ENCODE measurements at places on chromosomes 11 and 22.

- no peak for DNase-seq
Observed at GRCh38 chr11:115123641-115124040, 380.6 kb downstream of the CADM1 start.

- no peak for DNase-seq
Observed at GRCh38 chr11:70464509-70465361, 66.4 kb downstream of the CTTN start.

DNA sequence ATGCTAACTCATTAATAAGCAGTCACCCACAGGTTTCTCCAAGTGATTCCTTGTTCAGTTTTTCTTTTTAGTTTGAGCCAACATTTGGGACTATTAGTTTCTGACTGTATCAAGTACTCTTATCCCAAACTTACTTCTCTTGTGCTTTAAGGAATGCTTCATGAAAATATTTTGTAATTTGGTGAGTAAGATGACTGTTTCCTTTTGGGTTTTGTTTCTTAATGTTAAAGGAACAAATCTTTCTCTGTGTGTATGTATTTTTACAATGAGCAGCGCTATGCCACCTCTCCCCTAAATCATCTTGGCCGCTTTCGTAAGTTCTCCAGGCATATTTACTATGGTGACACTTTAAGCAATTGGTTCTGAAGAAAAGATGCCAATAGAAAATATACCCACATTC, 72.4 kb downstream of the LDLRAD3 start:
- DNase-seq: no peak

DNA sequence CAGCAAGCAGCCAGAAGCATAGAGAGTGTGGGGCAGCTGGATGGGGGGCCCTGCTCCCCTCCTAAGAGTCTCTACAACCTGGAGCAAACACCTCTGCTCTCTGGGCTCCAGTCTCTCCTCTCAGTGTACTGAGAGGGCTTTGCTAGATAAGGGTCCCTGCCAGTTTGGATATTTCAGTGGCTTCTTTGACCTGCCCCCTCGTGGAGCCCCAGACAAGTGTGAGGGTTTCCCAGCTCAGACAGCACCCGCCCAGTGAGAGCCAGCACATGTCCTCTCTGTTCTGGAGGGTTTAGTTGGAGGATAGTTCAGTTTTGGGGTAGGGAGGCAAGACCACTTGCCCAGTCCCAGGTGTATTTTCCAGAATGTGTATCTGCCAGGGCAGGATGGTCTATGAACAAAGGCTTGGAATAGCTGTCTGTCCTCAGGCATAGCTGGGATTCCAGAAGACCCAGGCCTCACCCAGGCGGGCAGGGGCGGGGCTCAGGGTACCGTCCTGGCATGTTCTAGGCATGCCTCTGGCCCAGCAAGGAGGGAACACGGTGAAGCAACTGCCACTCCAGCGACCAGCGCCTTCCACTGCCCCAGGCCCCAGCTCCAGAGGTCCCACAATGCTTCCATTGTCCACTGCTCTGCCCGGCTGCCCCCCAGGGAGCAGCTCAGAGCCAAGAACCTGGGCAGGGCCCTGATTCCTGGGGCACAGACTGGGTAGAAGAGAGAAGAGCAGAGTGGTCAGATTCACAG, 7.5 kb upstream of the MICALL1 start:
- peak; percentile 89 for DNase-seq

DNA sequence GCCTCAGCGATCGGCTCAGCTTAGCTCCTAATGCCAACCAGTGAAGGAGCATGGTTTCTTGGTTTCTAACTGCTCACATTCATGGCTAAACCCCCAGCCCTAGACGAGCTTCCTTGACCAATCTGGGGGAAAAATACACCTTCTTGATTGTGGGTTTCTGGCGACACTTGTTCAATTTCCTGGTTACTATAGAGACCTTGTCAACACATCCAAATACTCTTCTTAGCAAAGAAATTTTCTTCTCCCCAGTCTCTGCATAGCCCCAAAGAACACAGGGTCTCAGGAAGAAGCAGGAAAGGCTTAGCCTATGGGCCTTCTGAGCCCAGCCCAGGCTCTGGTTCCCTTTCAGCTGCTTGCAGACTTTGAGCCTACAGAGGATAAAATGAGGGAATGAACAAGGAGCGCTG, 88.5 kb upstream of the SYT13 start:
- no peak for DNase-seq

DNA sequence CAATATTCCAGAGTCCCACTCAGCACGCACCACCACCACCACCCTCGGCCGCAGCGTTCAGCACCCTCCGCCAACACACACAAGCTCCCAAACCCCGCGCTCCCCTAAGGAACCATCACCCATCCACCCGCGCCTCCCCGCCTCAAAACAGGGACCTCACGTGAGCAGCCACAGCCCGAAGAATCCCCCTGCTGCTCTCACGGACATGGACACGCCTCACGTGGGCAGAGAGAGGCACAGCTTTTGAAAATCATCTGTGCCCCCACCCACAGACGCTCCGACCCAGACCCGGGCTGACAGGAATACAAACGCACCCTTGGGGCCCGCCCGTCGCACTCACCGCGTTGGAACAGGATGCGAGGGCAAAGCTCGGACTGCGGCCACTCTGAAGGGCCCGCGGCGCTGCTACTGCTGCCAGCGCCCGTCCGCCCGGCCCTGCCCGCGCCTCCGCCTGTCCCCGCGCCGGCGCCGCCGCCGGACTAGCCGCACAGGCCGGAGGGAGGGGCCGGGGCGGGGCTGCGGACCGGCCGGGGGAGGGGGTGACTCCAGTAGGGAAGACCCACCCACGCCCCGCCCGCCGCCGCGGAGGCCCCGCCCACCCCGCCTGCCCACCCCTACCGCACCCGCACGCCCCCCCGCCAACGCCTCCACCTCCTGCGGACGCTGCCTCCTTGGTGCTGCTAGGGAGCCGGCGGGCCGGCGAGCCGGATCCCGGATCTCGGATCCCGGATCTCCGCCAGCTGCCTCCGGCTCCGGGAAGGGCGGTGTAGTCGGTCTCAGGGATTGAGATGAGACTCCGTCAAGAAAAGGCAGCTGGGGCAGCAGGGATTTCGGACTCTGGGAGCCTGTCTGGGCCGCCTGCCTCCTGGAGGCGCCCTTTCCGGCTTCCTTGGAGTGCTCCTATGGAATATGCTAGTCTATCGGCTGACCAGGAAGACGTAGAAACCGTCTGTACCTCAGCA, at the start of gene TRIM3:
TRIM3 (minus strand) TSS at position 491 of the 962 bp plus-strand sequence. CDS start 8,246 bp downstream, outside the sequence.
- DNase-seq: peak; percentile 94

DNA sequence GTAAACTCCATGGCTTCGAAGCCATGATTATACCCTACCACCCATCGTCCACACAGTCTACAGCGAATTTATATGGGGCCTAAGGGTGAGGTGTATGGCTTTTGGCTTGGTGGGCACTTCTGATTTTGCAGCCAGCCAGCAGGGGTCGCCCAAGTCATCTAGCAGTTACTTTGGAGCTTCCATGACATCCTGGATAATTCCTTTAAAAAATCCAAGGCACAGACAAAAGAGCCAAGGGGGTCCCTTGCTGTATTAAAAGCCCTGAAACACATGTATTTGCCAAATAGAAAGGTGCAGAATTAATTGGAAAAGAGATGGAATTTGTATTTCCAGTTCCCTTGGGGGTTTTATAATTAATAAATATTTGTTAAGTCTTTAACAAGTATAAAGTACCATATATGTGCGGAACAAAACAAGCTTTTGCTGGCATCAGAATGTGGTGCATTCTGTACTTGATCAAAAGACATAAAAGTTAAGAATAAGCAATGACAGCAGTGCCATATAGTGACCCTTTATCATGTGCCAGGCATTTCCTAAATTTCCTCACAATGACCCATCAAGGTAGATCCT, 132.8 kb upstream of the PITPNB start:
- peak; percentile 75 for DNase-seq

DNA sequence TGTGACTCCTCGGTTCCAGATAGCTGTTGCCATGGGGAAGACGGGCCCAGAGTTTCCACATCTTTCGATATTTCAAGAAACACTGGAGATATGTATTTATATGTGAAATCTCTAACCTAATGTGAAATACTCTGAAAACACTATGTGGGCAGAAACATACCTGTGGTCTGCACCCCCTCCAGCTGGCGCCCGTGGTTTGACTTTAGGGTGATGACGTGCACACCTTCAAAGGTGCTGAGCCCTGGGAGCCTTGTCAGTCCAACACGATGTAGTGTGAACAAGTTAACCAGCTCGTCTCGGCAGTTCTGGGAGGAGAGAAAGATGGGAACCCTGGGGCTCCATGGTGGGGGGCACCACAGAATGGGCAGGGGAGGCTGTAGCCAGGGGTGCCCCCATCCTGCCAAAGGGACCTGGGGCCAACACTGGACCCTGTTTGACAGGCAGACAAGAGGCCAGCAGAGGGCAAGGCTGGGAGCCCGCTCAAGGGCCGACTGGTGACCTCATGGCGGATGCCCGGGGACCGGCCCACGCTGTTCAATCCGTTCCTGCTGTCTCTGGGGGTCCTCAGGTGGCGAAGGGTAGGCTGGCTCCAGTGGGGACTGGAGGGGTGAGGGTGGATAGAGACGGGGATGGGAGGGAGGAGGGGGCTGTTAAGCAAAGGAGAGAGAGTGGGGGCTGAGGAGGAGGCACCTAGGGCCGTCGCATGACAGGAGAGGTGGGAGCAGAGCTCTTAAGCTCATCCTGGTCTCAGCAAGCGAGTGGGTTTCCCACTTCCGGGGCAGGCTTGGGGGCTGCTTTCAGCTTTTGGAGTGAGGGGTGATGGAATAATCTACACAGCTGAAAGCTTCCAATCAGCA, 43.8 kb downstream of the TRIOBP start:
- no peak for DNase-seq

DNA sequence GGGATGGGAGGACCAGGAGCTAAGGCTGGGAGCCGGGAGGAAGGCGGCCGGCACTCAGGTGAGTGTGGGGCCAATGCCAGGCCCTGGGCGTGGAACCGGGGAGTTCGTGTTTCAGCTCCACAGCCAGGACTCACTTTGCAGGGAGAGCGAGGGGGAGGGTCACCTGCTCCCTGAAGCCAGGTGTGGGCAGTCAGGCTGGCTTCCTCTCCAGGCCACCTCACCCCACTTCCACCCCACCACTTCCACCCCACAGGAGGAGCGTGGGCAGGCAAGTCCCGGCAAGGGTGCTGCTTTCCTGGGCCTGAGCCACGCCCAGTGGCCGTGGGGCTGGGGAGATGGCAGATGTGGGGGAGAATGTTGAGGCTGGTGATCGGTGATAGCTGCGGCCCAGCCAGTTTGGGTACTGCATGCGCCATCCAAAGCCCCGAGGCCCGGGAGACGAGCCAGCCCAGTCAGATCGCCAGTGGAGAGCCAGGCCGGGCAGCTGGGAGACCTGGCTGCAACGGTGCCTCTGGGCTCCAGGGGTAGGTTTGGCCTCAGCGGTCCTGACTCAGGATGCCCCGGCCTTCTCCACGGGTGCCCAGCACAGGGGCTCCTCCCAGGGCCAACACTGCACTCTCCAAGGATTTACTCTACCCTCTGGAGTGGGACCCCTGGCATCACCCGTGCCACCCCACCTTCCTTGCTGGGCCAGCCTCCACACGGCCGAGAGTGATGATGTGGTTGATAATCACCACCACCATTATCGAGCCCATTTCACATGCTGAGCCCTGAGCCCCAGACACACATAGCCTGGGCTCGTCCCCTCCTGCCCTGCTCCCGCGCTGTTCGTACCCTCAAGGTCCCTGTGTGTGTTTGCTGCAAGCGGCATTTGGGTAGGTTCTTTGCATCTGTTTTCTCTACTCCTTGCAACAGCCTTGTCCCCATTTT, 93.8 kb downstream of the WNT7B start:
- peak; percentile 20 for DNase-seq

DNA sequence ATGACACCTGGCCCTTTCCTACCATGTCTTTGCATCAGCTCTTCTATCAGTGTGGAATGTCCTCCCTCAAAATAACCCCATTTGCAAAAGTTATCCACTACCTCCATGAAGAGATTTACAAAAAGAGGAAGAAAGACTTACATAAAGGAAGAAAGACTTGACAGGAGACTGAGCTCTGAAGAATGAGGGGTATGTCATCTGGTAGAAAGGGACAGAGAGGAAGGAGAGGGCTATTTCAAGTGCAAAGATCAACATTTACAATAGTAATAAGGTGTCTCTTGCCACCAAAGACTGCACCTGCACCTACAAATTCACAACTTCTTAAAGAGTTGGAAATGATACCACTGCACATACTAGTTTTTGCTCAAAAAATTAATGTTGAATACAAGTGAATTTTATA, 18.2 kb downstream of the PAK1 start:
- DNase-seq: no peak

- no peak for DNase-seq
Observed at GRCh38 chr11:34731603-34732002, 110.7 kb downstream of the EHF start.

DNA sequence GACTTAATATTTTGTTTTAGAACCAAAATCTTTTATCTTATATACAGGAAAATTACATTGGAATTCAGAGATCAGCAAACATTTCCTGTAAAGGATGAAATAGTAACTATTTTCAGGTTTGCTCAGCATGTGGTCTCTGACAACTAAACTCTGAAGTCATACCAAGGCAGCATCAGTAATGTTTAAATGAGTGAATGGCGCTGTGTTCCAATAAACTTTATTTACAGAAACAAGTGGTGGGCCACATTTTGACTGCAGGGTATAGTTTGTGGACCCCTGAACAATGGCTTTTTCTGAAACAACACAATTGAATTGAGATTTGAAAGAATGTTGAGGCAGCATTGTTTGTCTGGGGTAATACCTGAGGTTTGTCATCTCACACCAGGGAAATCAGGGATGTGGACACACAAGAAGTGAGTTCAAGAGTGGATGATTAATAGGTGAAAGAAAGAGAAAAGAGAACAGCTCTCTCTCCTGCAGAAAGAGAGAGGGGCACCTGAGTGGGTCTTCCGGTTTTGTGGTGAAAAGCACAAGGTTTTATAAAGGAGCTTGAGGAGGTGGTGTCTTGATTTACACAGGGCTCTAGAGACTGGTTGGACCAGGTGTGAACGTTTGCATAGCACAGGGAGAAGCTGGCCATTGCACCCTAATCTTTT, 113.5 kb upstream of the VPREB1 start:
- DNase-seq: no peak

DNA sequence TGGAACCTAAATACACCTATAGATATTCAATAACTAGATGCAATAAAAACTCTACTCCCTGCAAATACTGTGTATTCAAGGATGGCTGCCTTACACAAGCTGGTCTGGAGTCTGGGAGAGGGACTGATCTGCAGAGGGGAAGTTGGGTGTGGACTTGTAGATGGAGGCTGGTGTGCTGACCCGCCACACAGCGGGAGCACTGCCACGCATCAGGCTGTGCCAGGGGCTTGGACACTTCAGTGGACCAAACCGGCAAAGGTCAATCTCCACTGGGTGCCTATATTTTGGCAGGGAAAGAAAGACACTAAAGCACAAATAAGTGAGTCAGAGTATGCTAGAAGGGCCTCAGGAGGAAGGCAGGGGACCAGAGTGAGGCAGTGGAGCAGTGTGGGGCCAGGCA, 2.1 kb upstream of the SHANK3 start:
- DNase-seq: no peak

GRCh38 chr11:8382436-8383053, 118.9 kb upstream of the LMO1 start:
- no peak for DNase-seq

DNA sequence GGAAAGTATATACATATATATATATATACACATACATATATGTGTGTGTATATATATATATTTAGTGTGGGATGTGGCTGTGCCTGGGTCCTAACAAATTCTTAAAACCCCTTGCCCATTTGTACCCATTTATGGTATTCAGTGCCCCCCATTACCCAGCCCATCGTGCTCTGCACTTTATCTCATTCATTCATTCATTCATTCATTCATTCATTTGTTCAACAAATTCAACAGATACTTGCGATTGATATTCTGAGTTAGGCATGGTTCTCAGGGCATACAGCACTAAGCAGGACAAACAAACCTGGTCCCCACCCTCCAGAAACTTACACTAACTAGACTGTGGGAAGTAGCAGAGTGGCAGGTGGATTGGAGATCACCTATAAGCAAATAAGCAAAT, 56.6 kb upstream of the LMO2 start:
- no peak for DNase-seq

GRCh38 chr11:7262672-7263071, 11.0 kb downstream of the SYT9 start:
- DNase-seq: no peak
